Left kidney (tissue), 8 donors: ENCODE measurements at places on chromosomes 7 and 10. TPM values are rescaled to one million over a fixed set of nuclear protein-coding genes. Genes with fewer than 3 reads are reported as not detected.

- no peak for DNase-seq
Measured at GRCh38 chr7:86320889-86321288, 322.8 kb upstream of the GRM3 start.

DNA sequence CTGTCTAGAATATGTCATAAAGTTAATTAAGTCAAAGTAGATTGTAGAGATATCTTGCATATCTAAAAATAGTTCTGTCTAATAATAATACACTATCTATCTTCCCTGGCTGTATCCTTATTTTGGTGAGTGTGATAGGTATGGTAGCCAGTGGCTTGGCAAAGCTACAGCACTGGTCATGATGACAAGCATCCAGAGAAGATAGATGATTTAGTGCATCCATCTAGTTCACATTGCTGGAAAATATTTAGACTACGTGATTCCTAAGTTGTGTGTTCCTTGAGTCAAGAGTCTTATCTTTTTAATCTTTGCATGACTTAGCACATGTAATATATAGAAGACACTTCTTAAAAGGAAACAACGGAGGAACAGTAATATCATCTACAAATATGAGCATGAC is 711.2 kb upstream of the KCND2 start:
- no peak for DNase-seq

DNA sequence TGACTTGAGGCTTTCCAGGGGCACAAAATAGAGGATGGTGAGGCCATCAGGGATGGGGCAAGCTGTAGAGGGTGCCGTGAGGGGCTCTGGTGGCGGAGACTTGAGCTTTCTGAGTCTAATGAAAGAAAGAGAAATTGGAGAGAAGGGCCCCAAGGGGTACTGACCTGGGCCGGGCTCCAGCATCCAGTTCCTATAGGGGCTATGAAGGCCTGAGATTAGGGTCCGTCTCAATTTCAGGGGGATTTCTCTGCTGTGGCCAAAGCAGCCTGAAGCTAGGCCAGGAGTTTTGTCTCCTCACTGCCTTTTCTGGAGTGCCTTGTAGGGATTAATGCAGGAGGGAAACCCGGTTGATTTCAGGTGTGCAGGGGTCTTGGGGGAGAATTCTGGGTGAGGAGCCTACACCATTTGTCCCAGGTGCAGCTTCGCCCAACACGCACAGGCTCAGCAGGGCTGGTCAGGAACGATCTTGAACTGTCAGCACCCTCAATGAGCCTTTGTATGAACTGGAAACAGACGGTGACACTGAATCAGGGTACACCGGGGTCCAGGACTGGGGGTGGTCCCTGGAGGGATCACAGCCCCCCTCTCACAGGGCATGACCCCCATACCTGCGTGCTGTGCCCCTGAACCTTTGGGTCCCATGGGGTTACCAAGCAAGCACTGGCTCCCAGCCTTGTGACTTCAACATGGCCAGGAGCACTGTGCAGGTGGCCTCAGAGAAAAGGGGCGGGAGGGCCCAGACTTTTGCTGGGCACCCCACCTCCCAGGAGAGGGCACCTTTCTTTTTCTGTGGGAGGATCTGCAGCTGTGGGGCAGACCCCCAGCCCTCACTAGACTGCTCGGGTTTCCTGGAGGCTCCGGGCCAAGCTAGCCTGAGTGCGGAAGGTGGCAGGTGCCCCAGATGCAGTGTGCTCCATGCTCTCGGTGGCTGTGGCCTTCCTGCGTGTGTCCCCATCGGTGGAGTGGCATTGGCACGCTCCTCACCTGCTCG is 122.9 kb upstream of the RET start:
- DNase-seq: no peak

DNA sequence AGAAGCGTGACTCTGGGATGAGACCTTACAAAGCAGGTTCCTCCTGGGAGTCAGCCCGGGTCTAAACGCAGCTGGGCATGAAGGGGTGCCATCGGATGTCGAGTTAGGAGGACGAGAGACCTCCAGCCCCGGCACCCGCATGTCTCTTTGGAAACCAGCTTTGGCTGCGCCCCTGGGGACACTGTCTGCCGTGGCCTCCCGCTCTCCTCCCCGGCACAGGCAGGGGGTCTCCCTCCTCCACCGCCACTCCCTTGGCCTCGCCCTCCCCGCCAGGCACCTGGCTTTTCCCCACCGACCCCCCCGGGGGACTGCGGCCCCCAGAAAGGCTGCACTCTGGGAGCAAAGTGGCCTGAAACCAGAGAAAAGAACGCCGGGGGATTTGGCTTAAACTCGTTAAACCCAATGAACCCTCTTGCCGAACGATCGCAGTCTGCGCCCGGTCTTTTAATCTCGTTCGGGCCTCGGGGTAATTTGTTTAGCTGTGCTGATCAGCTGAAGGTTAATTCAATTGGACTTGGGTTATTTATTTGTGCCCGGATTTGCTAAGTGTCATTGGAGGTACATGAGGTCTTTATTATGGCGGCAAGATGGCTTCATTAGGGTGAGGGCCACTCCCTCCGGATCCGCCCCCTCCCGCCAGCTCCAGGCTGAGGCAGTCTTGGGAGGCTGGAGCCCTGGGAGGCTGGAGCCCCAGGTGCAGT is 16.4 kb upstream of the PSMG3 start:
- no peak for DNase-seq

GRCh38 chr10:34589275-34589674 is 225.8 kb downstream of the PARD3 start:
- DNase-seq: no peak

GRCh38 chr7:30975256-30975899 is 11.6 kb downstream of the GHRHR start:
- no peak for DNase-seq

DNA sequence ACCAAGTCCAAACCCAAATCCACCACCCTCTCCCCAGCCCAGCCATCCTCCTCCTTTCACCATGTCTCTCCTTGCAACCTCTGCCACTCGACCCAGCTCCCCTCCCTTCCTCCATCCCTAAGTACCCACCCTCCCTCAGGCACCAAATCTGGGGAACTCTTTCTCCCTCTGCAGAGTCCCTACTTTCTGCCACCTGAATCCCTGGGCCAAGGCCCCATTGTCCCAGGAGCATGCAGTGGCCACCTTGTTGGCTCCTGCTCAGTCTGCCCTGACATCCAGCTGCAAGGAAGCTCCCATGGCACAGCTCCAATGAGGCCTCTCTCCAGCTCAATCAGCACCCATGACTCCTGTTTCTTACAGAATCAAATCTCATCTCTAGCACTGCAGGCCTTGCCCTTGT is 5.5 kb upstream of the UNC5B start:
- DNase-seq: no peak

GRCh38 chr10:43228783-43229207 is 38.1 kb downstream of the RASGEF1A start:
- DNase-seq: no peak

DNA sequence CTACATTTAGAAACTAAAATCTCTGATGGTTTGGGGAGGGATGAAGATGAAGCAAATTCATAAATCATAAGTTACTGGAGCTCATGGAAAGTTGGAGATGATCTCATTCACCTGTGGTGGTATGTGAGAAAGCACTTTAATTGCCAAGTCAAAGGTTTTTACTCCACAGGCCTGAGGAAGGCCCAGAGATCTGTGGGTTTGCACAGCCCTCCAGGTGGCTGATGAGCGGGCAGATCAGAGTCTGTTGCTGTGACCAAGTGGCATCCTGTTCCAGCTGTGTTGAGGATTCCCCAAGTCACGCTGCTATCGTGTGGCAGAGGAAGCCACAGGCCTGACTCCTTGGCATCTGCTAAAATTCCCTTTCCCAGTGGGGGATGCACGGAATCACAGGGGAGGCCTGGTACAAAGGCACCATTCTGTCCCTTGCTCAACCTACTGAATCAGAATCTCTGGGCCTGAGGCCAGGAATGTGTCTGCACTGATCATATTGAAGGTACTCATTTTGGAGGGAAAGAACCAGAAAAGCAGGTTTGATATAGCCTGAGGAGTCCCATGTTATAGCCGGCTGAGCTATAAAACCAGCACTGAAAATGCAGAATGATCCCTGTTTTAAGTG is 19.7 kb upstream of the DDC start:
- DNase-seq: no peak

- no peak for DNase-seq
Measured at GRCh38 chr10:17730667-17731066, 21.3 kb upstream of the TMEM236 start.

DNA sequence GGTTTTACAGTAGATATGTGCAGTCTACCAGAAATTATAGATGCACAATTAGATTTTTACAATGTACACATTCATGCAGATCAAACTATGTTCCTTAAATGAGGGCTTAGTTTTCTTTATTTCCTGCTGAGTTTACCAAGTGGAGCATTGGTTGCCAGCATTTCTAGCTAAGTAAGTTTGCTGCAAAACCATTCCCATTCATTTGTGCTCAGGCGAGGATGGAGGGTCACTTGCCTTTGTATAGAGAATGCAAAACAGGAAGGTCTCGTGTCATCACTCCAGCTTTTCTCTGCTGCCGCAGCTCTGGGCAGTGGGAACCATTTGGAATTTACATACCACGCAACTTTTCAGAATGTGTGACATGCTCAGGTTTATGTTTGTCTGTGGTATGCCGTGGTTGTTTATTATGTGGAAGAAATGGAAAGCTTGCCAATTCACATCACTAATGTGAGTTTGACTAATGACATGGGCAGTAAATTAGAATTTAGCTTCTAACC is 198.6 kb downstream of the TRIL start:
- DNase-seq: no peak

FOXP2 gene
- polyA plus RNA-seq: 7.4 TPM

PNLIPRP2 gene
- not detected for polyA plus RNA-seq

FAM24B gene
- polyA plus RNA-seq: 6.6 TPM
